AG04449 (cell line): ENCODE measurements at places on chromosomes 2 and 18.

- DNase-seq = no peak
These were observed 605 bp downstream of the ZNF2 start for GRCh38 chr2:95166065-95166763.

DNA sequence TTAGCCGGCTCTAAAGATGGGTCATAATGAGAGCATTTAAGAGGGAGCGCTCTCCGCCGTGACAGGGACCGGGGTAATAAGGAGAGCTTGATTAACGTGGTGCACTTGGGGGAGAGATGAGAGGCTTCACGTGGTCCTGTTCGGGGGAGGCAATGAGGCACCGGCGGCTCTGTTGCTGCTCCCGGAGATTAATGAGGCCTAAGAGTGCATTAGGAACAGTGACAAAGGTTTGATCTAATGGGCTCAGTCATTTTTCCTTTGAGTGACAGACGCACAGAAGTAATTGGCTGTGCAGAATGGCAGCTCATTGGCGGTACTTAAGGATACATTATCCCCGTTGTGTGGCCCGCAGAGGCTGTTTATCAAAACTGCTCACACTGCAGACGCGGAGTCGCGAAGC lies 250.7 kb downstream of the GBX2 start:
- DNase-seq = no peak

GRCh38 chr2:151766437-151767153 lies 32.3 kb upstream of the NEB start:
- DNase-seq = no peak

DNA sequence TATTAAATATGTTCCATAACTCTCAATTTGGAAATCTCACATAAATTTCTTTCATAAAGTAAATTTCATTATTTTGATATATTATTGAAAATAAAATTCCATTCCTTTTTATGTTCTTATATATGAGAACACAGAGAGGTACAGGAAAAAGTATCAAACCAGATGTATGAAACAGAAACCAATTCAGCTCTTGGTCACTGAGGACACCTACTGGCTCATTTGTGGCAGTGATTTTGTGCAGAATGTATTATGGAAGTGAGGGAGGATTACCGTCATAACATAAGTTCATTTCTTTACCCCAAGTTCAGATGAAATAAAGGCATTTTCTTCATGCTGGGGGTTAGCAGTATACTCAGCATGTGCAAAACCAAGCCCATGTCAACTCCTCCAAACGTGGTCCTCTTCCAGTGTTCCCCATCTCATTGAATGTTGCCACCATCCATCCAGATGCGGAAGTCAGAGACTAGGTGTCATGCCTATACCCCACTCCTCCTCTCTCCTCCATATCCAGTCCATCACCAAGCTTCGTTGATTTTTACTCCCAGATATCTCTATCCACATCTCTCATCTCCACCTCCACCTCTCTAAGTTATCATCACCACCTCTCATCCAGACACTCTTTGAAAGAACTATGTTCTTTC lies 41.7 kb upstream of the MALL start:
- peak; percentile 33 for DNase-seq

- DNase-seq = no peak
These were observed 7.9 kb downstream of the PAX3 start for GRCh38 chr2:222290736-222291484.

DNA sequence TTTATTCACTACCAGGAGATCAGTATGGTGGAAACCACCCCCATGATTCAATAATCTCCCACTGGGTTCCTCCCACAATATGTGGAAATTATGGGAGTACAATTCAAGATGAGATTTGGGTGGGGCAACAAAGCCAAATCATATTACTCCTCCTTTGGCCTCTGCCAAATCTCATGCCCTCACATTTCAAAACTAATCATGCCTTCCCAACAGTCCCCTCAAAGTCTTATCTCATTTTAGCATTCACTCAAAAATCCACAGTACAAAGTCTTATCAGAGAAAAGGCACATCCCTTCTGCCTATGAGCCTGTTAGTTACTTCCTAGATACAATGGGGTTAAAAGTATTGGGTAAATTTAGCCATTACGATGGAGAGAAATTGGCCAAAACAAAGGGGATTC lies 989.5 kb upstream of the CNTNAP5 start:
- no peak for DNase-seq

DNA sequence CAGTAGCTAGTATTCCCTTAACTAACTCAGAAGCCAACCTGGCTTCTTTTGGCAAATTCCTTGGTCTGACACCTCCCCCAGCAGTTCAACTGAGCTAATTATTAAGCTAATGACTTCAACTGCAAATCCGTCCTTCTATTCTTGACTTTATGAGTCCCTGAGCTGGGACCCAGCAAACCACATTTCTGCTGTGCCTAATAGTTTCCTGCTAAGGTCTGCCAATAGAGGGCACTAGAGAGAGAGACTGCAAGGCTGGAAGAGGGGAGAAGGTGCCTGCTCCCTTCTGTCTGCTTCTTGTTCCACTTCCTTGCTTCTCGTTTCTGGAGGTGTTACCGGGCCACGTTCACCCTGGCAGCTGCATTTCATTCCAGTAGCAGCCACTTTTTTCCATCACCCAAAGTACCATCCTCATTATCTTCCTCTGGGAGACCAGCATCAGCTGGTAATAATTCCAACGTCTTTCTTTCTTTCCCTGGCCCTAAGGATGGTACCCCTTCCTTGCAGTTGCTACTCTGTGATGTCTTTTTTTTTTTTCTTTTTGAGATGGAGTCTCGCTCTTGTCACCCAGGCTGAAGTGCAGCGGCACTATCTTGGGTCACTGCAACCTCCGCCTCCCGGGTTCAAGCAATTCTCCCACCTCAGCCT lies 352.0 kb downstream of the TNS1 start:
- DNase-seq = no peak

DNA sequence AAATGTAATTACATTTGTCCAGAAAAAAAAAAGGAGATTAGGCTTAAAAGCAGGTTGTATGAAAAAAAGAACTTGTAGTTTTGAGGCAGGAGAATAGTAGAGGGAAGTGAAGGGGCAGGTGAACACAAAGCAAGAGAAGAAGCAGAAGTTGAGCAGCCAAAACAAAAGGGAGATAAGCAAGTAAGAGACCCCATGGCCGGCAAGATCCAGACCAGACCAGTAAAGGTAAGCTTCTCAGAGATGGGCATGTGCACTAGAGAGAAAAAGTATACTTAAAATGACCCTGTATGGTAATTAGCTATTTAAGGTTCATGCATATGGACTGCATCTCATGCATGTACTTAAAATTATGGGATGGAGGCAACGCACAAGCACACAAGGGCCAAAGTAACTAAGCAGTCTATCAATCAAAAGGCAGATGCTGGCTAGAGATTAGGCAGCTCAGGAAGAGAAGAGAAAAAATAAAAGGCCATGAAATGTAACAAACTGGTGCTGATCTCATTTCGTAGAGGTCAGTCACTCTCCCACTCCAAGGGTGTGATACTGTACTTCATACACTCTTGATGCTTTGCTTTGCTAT lies 9.7 kb downstream of the SIGLEC15 start:
- DNase-seq = no peak

GRCh38 chr2:138086576-138086975 lies 122.3 kb downstream of the HNMT start:
- DNase-seq = peak; percentile 12

GRCh38 chr2:19846030-19846429 lies 55.8 kb downstream of the TTC32 start:
- no peak for DNase-seq

DNA sequence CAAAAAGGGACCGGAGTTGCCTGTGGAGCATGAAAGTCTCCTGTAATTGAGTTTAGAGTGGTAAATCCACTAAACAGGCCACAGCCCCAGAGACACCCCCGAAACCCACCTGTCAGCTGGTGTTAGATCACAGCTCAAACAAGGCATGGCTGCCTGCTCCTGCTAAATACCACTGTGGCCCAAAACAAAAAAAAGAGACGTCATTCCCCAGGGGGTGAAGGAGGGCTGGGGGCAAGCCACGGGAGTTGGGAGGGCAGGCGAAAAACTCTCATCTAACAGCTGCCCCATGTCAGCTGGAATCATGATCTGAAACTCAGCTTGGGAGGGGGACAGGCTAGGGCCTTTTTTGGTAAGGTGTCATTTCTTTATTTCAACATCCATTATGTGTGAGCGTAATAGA lies 42.5 kb upstream of the LRPPRC start:
- no peak for DNase-seq

DNA sequence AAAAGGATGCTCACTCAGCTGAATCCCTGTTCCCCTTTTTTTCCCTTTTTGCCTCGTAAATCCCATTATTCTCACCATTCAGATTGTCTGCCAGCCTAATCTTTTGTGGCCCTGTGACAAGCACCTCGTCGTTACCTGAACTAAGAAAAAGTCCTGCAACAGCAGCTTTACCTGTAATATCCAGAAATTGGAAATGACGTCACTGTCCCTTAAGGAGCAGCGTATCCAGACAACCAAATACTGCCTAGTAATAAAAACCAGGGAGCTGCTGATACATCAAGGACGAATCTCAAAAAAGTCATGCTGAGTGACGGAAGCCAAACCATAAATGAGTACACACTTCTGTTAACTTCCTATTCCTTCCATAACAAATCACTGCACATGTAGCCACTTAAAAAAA lies 694.9 kb downstream of the GALR1 start:
- DNase-seq = no peak

- peak; percentile 38 for DNase-seq
These were observed 1190.2 kb upstream of the NRXN1 start for GRCh38 chr2:52222128-52222527.

- DNase-seq = no peak
These were observed 352.6 kb upstream of the DLGAP1 start for GRCh38 chr18:4807604-4808293.

GRCh38 chr2:34003795-34004194 lies 404.7 kb upstream of the FAM98A start:
- no peak for DNase-seq

DNA sequence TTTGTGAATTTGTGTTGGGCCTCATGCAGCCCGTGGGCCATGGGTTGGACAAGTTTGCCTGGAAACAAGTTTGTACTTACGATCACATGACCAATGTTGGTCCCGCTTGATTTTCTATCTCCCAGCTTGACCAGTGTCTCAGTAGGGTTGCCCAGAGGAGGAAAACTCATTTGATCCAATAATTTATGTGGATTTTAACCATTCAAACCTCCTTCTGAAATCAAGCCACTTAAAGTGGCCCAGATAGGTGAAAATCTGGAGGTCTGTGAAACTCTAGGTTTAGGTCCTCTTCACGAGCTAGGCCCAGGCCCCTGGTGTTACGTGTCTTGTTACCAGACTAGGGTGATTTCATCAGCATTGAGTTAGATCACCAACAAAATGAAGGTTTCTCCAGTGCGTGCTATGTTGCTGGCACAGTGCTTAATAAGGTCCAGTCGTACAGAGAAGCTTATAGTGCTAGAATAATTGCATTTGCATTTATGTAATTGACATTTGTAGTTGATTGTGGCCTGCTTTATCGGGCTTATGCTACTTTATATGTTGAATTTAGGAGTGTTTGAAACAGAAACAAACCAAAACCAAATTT lies 4.4 kb downstream of the ACTR2 start:
- DNase-seq = no peak

DNA sequence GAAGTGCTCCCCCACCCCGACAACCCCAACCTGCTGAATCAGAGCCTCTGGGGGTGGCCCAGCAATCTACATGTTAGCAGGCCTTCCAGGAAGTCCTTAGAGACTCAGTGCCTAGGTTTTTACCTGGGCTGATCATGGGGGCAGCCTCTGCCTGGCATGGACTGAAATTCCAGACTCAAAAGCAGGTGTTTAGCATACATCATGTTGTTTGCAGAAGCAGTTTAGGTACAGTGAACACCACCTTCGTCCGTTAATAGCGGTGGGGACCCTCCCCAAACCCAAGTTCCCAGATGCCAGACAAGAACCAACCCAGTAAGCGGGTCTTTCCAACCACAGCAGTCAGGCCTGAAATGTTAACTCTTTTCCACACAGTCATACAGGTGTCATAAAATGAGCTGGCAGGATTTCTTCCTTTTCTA lies 26.4 kb upstream of the GALR1 start:
- DNase-seq = no peak

DNA sequence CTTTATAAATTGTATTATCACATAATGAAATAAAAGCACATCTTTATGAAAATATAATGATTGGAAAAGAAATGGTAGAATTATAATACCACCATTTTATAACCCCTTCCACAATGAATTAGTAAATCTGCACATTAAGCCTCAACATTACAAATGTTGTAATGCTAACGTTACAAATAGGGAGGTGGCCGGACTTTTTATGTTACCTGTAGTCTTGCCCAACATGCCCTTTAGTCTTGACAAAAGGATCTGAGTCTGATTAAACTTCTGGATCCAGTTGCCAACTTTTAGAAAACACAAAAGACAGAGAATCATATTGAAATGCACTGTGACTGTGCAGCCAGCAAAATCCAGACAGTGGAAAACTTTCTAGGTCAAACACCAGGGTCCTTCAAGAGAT lies 617.3 kb downstream of the KCNJ3 start:
- no peak for DNase-seq

GRCh38 chr2:221529943-221530652 lies 42.0 kb downstream of the EPHA4 start:
- peak; percentile 33 for DNase-seq

DNA sequence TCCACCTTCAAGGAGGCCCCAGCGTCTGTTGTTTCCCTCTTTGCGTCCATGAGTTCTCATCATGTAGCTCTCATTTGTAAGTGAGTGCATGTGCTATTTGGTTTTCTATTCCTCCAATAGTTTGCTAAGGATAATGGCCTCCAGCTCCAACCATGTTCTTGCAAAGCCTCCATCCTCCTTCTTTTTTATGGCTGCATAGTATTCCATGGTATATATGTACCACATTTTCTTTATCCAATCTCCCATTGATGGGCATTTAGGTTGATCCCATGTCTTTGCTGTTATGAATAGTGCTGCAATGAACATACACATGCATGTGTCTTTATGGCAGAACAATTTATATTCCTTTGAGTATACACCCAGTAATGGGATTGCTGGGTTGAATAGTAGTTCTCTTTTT lies 73.0 kb upstream of the NFU1 start:
- no peak for DNase-seq

- no peak for DNase-seq
These were observed 21.4 kb downstream of the FAM98A start for GRCh38 chr2:33577668-33578067.

- DNase-seq = no peak
These were observed 7.9 kb upstream of the CETN1 start for GRCh38 chr18:572091-572830.

- no peak for DNase-seq
These were observed 40.4 kb downstream of the SH3YL1 start for GRCh38 chr2:223451-223850.

DNA sequence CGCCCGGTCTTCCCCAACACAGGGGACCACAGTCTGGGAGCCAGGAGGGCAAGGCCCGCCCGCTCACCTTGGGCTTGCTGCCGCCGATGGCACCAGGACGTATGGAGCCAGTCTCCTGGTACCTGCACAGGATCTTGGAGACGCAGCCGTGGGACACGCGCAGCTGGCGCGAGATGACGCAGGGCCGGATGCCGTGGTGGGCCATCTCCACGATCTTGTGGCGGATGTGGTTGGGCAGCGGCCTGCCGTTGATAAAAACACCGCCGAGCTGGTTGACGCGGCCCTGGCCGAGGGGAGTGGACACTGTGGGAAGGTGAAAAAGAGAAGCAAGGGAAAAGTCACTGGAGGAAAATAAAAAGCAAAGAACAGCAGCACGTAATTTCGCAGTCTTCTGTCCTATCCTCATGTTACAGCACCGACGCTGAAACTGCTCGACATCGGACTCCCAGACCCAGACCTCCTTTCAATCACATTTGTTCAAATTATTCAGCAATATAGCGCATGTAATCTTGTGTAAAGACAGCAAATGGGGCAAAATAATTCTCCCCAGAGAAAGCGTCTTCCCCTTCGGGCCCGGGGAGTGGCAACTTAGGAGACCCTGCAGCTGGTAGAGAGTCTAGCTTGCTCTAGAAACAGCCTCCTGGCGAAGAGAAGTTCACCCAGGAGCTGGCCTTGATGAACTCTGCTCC lies 1.7 kb downstream of the PAX3 start:
- DNase-seq = no peak
